NCI-H2081 (cell line): ENCODE measurements at places on chromosomes 3 and 15.

DNA sequence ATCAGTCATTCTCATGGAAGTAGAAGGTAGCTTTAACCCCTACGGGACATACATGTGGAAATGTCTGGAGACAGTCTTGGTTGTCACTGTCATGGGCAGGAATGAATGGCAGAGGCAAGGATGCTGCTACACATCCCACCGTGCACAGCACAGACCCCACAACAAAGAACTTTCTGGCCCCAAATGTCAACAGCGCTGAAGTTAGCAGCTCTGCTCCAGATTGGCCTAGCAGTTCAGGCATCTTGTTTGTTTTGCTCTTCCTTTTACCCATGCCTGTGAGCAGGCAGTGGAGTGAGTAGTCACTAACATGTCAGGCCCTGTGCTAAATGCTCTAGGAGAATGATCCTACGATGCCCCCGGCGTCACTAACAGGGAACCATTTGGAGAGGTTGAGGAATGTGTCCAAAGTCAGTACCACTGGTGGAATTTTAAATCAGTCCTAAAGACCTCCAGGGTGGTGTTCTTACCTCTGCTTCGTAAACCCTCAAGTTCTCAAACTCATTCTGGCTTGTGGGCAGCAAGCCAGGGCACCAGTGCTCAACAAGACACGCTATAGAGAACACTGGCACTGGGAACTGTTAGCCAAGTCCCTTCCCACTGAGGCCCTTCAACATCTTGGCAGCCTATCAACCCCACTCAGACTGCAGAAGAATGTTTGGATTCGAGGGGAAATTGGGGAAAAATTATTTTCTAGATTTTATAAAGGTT is 142.2 kb downstream of the FOXP1 start:
- DNase-seq = no peak

DNA sequence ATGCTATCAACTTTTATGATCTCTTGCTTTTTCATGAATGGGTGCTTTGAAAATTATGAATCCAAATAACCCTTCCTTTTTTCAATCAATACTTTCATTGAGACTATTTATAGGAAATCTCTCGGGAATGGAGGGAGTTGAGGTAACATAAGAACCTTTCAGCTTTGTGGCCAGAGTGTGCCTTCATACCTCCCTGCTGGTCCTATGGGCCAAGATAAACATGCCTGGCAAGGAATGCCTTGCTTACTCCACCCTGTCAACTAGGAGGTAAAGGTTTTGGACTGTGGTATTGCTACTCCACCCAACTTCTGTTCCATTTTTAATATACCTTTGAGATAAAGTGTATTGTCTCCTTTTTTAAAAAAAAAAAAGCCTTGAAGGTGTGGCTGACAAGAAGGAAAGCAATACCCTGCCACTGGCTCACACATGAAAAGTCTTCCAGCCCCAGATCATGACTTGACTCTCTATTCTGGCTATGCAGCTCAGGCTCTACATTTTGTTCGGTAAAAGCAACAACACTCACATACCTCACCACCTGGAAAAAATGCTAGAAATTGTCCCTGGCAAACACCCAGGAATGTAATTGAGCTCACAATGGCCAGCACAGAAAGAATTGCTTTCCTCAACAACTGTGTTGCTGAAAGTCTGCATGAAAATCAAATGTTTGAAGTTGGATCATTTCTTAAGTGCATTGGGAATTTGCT is 35.8 kb downstream of the COL8A1 start:
- DNase-seq = no peak

- DNase-seq = no peak
Observed at GRCh38 chr15:101378171-101378755, 83.2 kb upstream of the SNRPA1 start.

DNA sequence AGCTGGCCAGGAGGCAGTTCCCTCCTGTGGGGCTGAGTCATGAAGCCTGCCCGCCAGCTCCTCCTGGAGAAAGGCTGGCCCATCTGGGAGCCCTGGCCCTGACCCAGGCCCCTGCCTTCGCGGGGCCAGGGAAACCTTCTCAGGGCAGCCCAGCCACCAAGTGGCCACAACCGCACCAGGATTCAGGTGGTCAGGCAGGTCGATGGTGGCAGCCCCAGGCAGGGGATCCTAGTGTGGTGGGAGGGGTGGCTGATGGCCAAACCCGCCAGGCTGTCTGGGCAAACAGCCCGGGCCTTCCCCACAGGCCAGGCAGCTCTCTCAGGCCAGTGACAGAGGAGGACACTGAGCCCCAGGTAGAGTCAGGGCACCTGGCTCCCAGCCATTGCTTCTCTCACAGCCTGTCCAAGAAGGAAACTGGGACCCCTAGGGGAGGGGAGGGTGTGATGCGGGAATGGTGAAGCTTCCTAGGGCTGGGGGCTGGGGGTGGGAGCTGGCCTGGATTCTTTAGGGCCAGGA is 1.2 kb downstream of the TWF2 start:
- DNase-seq = no peak

DNA sequence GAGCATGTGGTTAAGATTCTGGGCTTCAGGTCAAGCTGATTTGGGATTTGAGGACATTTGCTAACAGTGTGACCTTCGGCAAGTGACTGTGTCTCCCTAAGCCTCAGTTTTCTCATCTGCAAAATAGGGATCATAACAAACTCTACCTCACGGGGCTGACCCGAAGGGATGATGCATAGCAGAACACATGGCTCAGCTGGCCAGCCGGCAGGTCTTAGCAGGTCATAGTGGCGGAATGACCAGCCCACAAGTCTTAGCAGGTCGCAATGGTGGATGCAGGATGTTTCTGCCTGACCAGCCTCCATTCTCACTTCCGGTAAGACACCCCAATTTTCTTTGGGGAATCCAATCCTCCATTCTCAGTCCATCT is 63.3 kb downstream of the IQSEC1 start:
- no peak for DNase-seq

DNA sequence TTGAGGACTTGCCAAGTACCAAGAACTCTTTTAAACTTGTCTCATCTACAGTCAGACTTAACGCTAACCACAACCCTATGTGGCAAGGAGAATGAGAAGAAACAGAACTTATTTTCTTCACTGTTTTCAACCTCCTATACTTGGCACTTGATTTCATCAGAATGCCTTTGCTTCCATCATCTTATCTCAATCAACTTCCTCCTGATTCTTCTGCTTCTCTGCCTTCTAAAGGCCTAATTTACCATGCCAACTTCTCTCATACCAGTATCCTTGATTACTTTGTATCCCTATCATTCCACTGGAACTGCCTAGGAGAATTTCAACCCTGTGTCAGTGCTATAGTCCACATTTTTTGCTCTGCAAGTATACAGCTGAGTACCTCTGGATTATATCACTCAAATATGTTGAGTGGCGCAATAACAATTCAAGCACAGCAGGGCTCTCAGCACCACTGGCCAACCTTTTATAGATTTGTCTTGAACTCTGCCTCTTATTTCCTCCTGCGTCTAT is 413.6 kb downstream of the ROBO1 start:
- DNase-seq = no peak

DNA sequence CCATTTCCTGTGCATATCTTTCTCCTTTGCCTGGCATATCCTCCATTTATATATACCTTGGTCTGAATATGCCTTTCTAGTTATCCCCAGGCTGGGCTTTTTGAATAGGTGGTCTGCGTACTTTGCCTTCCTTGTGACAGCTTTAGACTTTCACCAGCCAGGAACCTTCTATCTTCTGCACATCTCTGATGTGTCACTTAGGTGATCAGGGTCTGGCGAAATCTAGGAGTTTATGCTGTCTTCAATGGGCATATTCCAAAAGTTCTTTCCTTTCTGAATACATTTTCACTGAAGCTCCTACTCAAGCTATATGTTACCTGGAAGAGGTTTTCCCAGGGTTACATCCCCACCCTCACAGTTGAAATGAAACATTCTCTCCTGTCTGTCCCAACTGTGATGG is 27.8 kb upstream of the ST3GAL6 start:
- DNase-seq = no peak

GRCh38 chr3:20760981-20761380 is 575.0 kb upstream of the SGO1 start:
- no peak for DNase-seq

- peak; percentile 51 for DNase-seq
Observed at GRCh38 chr3:142724682-142725356, 985 bp downstream of the TRPC1 start.

GRCh38 chr3:143063018-143063417 is 56.6 kb upstream of the CHST2 start:
- no peak for DNase-seq

GRCh38 chr3:112640276-112640929 is 540 bp downstream of the CCDC80 start:
- no peak for DNase-seq

DNA sequence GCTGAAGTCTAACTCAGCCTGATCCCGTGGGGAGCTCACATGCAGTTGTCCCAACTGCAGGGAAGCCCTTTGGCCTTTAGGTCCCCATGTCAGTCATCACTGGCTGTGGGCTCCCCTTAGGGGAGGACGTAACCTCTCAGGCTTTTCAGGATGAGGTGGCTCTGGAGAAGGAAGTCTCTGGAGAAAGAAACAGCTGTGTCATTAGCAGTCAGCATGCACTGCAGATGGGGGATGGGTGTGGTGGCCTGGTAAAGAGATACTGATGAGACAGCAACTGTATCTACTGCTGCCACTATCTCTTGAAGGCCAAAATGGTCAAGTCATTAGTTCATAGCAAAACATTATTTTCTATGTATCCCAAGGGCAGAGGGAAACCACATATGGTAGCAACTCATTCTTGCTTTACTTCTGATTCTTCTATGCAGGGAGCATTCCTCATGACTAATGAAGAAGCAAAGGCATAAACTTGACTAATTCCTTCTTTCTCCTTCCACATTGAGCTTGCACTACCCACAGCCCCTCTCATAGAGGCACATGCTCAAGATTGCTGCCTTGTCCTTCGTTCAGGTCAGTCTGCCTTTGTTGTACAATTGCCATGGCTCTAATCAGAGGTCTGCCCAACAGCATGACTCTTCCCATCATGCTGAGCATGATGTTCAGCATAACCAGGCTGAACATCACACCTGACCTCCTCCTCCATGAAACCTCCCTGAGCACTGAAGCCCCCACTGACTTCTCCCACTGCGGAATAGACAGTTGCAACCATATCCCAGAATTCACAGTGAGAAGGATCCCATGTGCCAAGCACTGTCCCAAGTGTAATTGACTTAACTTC is 47.8 kb upstream of the TMEM158 start:
- no peak for DNase-seq

GRCh38 chr3:32421991-32422859 is 30.6 kb downstream of the CMTM7 start:
- peak; percentile 90 for DNase-seq

- DNase-seq = no peak
Observed at GRCh38 chr3:179098388-179099077, 26.9 kb upstream of the ZMAT3 start.

- DNase-seq = peak; percentile 47
Observed at GRCh38 chr3:183114384-183115178, 15.3 kb upstream of the MCCC1 start.

DNA sequence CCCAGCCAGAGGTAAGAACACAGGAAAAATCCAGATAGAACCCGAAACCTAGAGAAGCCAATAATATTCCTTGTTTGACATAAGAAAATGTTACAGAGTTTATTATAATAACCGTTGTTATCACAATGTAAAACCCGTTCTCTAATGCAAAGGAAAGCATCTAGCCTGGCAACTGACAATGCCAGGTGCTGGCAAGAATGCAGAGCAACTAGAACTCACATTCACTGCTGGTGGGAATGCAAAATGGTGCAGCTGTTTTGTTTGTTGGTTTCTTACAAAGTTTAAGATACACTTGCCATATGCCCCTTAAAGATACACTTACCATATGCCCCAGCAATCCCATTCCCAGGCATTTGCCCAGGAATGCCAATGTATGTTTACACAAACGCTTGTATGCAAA is 23.4 kb downstream of the VPS39 start:
- DNase-seq = no peak

DNA sequence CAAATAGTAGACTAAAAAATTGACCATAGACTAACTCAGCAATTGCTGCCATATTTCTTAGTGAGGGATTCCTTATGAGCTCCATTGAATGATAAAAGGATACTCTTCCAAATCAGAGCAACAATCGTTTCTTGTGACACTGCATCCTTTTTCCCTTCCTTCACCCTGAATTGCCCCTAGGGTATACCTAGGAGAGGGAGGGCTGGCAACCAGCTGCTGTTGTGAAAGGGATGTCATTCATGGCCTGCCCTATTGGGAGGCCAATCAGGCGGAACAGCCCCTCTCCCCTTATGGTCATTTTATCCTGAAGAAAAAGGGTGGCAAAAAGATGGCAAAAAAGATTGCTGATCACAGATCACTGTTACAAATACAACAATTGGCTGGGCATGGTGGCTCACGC is 26.3 kb downstream of the B3GNT5 start:
- no peak for DNase-seq

DNA sequence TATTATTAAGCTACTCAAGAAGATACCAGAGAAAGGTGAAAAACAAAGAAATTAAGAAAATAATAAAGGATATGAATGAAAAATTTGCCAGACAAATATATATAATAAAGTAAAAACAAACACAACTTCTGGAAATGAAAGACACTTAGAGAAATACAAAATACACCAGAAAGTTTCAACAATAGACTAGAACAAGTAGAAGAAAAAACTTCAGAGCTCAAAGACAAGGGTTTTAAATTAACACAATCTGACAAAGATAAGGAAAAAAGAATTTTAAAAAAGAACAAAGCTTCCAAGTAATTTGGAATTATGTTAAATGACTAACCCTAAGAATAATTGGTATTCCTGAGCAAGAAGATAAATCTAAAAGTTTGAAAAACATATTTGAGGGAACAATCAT is 135.3 kb downstream of the PLCH1 start:
- DNase-seq = no peak

GRCh38 chr3:160286231-160286630 is 61.0 kb downstream of the C3orf80 start:
- no peak for DNase-seq

DNA sequence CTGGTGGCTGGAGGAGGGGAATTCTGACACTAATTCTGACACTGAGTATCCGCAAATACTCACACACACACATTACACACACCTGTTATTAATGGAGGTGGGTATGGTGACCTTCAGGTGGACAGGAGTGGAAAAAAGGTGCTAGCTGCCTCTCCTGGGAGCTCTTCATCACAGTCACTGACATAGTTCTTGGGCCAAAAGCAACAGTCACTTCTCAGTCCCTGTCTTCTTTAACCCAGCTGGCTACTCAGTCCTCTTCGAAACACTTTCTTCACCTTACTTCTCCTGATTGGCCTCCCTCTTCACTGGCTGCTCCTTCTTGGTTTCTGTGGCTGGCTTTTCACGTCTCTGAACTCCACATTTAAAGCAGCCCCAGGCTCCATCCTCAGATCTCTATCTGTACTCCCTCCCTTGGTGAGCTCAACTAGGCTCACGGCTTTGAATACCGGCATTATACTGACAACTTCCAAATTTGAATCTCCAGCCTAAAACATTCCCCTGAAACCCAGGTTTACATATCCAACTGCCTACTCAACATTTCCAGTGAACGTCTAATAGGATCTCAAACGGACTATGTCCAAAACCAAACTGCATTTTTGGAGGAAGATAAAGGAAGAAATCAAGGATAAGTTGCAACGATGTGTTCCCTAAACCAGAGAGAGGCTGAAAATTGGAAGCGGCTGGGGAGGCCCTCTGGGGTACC is 53.2 kb upstream of the HEG1 start:
- DNase-seq = no peak

- no peak for DNase-seq
Observed at GRCh38 chr15:74200412-74200815, 2.2 kb downstream of the STRA6 start.
